ENCODE measurements at places on chromosomes 12 and 14. TPM values are rescaled to one million over a fixed set of nuclear protein-coding genes. Genes with fewer than 3 reads are reported as not detected.

Gene RNASE4
- total RNA-seq, result 2.0 TPM

DNA sequence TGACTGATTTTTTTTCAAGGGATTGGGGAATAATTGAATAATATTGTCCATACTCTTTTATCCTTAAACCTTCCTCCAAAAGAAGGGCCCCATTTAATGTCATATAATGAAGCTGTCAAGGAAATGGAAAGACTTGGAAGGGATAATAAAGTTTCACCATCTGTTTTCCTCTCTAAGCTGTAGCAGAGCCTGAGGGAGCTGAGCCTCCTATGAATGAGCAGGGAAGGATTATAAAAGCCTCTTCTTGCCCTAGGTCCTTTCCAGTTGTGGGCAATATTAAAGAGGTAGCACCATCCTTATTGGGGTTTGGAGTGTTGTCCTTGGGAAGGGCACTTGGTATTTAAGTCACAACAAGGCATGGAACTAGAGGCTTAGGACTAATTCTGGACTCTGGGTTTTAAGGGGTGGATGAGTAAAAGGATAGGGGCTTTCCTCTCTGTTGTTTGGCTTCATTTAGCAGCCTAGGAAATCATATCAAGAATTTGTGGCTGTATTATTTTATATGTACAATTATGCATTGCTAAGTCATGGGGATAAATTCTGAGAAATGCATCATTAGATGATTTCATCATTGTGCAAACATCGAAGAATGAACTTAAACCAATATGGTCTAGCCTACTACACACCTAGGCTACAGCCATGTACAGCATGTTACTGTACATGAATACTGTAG lies 408.5 kb upstream of the DCN start:
- no peak overlapping the region for H3K4me3 ChIP-seq
- DNase-seq, result no peak
- H3K27me3 ChIP-seq, result no peaks in the 10 kb centered on the region
- H3K4me1 ChIP-seq, result no peaks in the 10 kb centered on the region
- H3K27ac ChIP-seq, result no peak overlapping the region

DNA sequence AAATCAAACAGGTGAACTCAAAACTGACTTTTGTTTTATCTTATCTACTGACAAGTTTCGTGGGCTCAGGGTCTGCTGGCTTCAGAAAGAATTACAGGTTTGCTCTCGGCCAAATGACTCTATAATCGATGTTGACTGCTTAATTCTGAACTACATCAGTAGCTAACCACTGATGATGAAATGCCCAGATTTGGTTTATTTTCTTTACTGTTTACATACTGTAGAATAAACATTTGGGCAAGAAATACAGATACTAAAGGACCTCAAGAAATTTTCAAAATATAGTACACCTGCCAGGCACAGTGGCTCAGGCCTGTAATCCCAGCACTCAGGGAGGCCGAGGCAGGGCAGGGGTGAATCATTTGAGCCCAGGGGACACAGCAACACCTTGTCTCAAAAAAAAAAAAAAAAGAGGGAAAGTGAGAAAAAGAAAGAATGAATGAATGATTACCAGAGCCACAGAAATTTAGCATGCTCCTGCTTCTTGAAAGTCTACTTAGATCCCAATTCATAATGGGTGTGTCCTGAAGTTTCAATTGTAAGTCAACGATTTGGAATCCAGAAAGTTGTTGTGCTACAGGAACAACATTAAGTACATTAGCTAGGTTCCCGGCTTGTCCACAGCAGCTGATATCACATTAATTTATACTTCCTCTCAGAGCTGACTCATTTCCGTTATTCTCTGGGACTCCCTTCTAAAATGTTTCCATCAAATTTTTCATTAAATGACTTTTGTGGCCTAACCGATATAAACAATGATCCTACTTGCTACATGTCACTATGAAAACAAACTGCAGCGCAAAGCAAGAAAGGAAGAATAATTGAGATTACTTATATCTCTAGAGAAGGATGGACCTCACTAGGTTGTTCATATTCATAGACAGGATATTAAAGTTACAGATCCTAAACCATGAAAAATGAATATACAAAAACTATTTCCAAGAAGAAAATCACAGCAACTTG lies 134.3 kb downstream of the MED13L start:
- no peak overlapping the region for H3K4me3 ChIP-seq
- no peak overlapping the region for H3K27ac ChIP-seq
- H3K27me3 ChIP-seq, result no peaks in the 10 kb centered on the region
- no peak for DNase-seq
- H3K4me1 ChIP-seq, result peaks cover 24% of the 10 kb centered on the region

Gene SLC17A8
- total RNA-seq, result not detected

GRCh38 chr12:48265777-48266176 lies 62.7 kb upstream of the OR10AD1 start:
- H3K4me1 ChIP-seq, result peaks cover 8% of the 10 kb centered on the region
- no peak overlapping the region for H3K27ac ChIP-seq
- no peaks in the 10 kb centered on the region for H3K36me3 ChIP-seq
- H3K4me3 ChIP-seq, result no peak overlapping the region
- DNase-seq, result no peak
- peaks cover 77% of the 10 kb centered on the region for H3K27me3 ChIP-seq

Gene E2F7
- total RNA-seq, result 31.9 TPM

Gene COCH
- 31.1 TPM for total RNA-seq

GRCh38 chr14:23147676-23148075 lies 28.6 kb upstream of the CEBPE start:
- peaks cover 10% of the 10 kb centered on the region for H3K4me1 ChIP-seq
- no peak overlapping the region for H3K27ac ChIP-seq
- H3K27me3 ChIP-seq, result no peaks in the 10 kb centered on the region
- no peak overlapping the region for H3K4me3 ChIP-seq
- H3K36me3 ChIP-seq, result no peaks in the 10 kb centered on the region
- DNase-seq, result no peak

DNA sequence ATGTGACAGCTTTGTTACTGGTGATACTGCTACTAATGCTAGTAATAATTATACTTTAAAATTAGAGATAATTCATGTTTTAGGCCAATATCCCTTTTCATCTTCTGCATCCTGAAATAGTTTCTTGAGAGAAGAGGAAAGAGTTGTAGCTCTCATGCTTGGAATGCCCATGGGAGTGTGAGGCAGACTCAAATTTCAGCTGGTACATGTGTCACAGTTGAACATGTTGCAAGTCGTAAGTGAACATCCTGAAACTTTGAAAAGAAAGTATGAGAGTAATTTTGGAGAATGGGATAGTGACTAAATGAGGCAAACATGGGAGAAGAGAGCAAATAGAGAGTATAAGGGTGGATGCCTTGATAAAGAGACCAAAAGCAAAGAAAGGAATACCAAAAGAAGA lies 168.0 kb downstream of the TMTC3 start:
- no peak overlapping the region for H3K27ac ChIP-seq
- H3K27me3 ChIP-seq, result no peaks in the 10 kb centered on the region
- no peaks in the 10 kb centered on the region for H3K4me1 ChIP-seq
- no peak overlapping the region for H3K4me3 ChIP-seq
- no peaks in the 10 kb centered on the region for H3K36me3 ChIP-seq

- H3K4me1 ChIP-seq, result peaks cover 5% of the 10 kb centered on the region
- H3K27ac ChIP-seq, result no peak overlapping the region
- no peak overlapping the region for H3K4me3 ChIP-seq
- no peaks in the 10 kb centered on the region for H3K27me3 ChIP-seq
- H3K36me3 ChIP-seq, result no peaks in the 10 kb centered on the region
- peak; percentile 62 for DNase-seq
Measured at GRCh38 chr12:24991209-24992049, 42.5 kb upstream of the BCAT1 start.

DNA sequence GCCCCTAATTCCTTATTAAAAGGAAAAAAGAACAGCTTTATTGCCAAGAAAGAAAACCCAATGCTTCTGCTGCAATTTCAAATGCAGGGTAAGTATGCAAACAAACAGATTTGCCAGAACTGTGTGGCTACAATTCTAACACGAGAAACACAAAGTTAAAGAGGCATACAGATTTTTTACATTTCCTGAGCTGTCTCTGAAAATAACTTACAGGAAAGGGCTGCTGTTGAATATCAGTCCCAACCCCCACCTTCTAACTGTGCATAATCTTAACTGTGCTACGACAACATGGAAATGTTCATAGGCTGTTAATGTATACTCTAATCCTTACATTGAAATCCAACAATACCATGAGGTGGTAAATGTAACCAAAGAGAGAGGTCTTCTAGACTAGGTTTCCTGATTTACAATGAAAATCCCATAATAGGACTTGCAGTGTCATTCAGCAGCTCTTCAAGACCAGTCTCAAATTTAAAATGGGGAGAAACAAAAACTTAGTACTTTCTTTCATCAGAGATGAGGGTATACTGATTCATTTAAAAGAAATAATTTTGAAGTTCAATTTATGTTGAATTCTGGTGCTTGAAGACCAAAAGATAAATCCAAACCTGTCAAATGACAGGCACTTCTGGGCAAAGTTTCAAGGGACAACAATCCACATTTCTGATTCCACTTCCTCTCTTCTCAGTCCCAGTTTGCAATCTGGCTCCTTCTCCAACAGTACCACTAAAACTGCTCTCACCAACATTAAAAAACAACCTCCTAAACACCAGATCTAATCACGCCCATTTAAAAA lies 14.4 kb downstream of the FGD6 start:
- no peaks in the 10 kb centered on the region for H3K36me3 ChIP-seq
- no peak overlapping the region for H3K27ac ChIP-seq
- DNase-seq, result no peak
- H3K4me1 ChIP-seq, result peaks cover 33% of the 10 kb centered on the region
- H3K4me3 ChIP-seq, result no peak overlapping the region
- no peaks in the 10 kb centered on the region for H3K27me3 ChIP-seq

- H3K4me1 ChIP-seq, result peaks cover 20% of the 10 kb centered on the region
- no peaks in the 10 kb centered on the region for H3K36me3 ChIP-seq
- no peaks in the 10 kb centered on the region for H3K27me3 ChIP-seq
- no peak overlapping the region for H3K27ac ChIP-seq
- peak overlapping the region; percentile 96 for H3K4me3 ChIP-seq
Measured at GRCh38 chr12:6866920-6867412, 365 bp upstream of the TPI1 start.

Gene PLCZ1
- total RNA-seq, result not detected

Gene ERBB3
- 8.8 TPM for total RNA-seq

DNA sequence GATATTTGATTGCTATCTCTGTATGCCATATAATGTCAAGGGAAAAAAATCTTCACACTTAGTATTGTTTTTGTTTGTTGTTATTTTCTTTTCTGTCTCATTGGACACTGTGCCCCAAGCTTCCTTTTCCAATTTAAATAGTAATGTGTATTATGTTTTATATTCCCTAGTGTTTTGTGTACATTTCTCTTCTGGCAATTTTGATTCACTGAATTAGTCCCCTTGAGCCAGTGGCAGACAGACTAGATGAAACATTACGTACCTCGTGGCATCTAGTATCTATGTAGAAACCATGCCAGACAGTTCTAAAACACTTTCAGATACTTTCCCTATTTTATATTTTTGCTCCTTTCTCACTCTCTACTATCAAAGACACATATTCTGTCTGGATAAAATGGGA lies at the start of gene OR6C1:
OR6C1 (plus strand) TSS at position 301 of the 400 bp plus-strand sequence. CDS start 6,257 bp downstream, outside the sequence.
- no peak for DNase-seq
- H3K4me1 ChIP-seq, result no peaks in the 10 kb centered on the region
- no peak within 1 kb of the TSS for H3K27ac ChIP-seq
- H3K4me3 ChIP-seq, result no peak within 1 kb of the TSS

DNA sequence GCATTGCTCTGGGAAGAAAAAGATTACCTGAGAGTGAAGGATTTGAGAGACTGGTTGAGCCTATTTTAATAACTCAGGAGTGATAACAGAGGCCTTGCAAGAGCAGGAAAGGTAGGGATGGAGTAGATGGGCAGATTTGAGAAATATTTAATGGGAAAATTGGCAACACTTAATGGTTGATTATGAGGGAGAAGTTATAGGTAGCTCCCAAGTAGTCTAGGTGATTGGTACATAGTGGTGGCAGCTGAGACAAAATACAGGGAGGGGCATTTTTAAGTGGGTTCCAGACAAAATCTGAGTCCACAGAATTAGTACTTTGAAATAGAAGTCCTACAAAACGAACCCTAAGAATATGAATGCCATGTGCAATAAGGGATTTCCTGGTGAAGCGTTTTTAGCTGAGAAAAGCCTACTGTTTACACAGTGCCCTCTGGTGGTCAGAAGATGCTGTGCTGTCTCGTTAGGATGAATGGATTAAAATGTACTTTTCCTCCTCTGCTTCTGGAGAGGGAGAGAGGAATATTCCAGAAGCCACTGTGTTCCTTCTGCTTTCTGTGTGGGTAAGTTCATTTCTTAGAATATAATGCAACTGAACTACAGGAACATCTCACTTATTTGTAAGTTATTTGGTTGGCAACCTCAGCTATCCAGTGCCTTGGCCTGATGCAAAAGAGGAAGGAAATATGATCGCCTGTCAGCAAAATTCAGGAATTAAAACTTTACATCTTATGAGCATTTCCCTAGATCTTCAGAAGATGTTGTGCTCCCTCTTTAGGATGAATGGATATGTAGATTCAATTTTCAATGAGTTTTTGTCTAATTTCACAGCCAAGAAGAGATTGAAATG lies 6.5 kb downstream of the ZBTB1 start:
- H3K4me1 ChIP-seq, result peaks cover 15% of the 10 kb centered on the region
- H3K36me3 ChIP-seq, result no peaks in the 10 kb centered on the region
- peak; percentile 80 for DNase-seq

DNA sequence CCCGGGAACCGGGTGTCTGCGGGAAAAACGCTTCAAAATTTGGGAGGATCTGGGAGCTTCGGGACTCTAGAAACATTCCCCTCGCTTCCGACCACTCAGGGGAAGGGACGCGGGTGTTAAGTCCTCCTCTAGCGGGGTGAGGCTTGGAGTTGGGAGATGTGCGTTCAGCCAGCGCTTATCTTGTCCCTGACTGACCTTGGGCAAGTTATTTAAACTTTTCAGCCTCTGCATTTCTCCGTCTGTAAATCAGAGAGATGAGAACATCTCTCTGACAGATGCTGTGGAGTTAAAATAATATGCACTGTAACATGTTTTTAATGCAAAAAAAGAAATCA lies 76.9 kb upstream of the ANO4 start:
- DNase-seq, result peak; percentile 41
- peaks cover 62% of the 10 kb centered on the region for H3K27me3 ChIP-seq

- no peak overlapping the region for H3K27ac ChIP-seq
- no peaks in the 10 kb centered on the region for H3K36me3 ChIP-seq
- peaks cover 30% of the 10 kb centered on the region for H3K4me1 ChIP-seq
- no peaks in the 10 kb centered on the region for H3K27me3 ChIP-seq
- no peak for DNase-seq
Measured at GRCh38 chr12:104292872-104293794, 10.4 kb upstream of the EID3 start.

Gene TAOK3
- 1.1 TPM for total RNA-seq

DNA sequence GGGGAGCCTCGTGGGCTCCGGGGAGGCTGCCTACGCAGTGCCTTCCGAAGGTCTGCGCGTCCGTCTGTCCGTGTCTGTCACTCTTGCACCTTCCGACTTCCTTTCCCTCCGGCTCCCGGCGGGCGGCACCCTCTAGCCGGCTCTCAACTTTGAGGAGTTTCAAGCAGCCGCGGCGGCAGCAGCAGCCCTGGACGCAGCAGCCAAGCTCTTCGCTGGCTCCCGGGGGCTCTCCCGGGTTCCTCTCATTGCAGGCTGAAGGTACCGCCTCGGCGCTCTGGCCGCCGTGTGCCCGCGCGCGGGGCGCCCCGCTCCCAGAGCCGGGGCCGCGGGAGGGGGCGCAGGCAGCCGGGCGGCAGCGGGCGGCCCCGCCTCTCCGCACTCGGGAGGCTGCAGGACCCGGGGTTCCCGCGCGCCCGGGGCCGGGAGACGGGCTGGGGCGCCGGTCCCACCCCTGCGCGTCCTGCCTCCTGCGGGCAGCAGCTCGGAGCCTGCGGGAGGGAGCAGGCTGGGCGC lies at the start of the genes AMIGO2 and PCED1B:
AMIGO2 (minus strand) TSS at position 492 of the 513 bp plus-strand sequence. CDS start 957 bp downstream, outside the sequence.
PCED1B (plus strand) TSS at position 154 of the 513 bp plus-strand sequence. CDS start 155,443 bp downstream, outside the sequence.
- H3K27me3 ChIP-seq, result peaks cover 58% of the 10 kb centered on the region
- H3K4me3 ChIP-seq, result peak within 1 kb of the TSS; percentile 67
- H3K27ac ChIP-seq, result no peak within 1 kb of the TSS
- H3K36me3 ChIP-seq, result no peaks in the 10 kb centered on the region
- peaks cover 17% of the 10 kb centered on the region for H3K4me1 ChIP-seq

Data from neural progenitor cell (in vitro differentiated cells).